EH (cell line): ENCODE measurements at places on chromosomes 5 and 9.

DNA sequence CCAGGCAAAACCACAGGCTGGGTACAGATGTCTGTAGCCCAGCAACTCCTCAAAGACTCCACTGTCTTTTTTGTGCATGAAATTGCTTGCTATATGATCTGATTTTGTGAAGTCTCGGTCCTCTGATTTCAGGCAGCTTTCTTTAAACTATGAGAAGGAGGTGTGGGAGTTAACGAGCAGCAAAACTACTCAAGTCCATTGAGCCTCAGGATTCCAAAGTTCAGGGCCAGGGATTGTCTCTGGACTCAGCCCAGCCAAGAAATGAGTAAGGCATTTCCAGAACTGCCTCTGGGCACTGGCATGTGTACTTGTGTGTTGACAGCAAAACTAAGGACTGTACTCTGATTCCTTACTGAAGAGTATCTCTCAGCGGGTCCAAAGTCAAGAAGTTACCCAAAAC is 53.4 kb upstream of the GLIS3 start:
- peak; percentile 40 for DNase-seq

DNA sequence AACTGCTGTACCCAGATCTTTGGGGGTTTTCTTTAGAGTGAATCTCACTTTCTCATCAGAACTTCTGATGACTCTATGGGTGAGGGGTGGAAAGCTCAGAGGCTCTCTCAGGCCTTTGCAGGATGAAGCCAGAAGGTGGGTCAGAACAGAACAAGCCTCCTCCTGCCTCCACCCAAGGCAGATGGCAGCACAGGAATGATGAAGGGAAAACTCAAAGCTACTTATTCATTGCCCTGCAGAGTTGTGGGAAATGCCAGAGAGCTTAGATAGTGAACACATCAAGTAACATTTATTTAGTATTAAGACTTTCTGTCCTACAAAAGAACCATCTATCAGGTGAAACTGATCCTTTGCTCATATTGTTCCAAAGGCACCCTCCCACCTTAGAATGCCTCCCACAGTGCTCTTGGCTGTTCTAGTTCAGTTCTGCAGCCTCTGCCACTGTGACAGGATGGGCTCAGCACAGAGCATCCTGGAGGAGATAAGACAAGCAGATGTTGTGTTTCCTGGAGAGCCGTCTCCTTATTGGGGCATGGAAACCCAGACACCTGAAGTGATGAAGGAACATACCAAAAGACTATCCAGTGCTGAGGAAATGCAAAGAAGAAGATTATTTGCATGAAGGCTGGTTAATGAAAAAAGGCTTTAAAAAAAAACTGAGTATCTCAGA is 146.6 kb downstream of the ADAMTS12 start:
- peak; percentile 16 for DNase-seq

DNA sequence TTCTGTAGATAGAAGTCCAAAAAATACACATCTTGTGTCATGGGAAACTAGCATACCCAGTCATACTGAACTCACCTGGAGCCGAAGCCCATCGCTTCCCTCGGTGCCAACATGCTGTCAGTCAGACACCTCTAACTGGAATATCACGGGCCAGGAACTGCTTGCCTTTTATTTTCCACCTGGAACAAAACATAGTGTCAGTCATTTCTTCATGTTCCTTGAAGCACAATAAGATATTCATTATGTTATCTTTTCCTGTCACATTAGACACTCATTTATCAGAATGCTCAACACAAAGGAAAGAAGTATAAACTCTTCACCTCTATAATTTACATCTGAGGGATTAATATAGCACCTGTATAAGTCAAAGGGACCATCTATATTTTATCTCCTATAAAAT is 674.4 kb downstream of the PTPRD start:
- no peak for DNase-seq

GRCh38 chr5:30050056-30050815 is 1143.2 kb upstream of the CDH6 start:
- DNase-seq = no peak

- DNase-seq = no peak
Observed at GRCh38 chr9:76989501-76989900, 30.0 kb upstream of the FOXB2 start.
